ENCODE measurements at places on chromosomes 6 and 20.

DNA sequence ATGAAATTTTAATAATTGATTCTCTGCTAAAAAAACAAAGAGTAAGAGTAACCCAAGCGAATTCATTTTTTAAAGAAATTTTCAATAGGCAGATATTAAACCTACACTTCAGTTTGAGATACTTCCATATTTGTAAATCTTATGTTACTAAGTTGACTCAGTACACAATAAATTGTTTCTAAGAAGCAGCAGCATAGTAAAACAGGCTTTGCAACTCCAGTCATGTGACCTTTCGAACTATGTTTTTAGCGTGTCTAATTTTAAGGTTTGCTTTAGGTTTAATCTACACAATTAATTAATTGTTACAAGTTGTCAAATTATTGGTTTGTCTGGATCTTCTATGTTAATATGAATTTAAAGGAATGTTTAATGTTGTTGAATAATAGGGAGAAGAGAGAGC, 708.9 kb upstream of the CITED2 start:
- DNase-seq = no peak

DNA sequence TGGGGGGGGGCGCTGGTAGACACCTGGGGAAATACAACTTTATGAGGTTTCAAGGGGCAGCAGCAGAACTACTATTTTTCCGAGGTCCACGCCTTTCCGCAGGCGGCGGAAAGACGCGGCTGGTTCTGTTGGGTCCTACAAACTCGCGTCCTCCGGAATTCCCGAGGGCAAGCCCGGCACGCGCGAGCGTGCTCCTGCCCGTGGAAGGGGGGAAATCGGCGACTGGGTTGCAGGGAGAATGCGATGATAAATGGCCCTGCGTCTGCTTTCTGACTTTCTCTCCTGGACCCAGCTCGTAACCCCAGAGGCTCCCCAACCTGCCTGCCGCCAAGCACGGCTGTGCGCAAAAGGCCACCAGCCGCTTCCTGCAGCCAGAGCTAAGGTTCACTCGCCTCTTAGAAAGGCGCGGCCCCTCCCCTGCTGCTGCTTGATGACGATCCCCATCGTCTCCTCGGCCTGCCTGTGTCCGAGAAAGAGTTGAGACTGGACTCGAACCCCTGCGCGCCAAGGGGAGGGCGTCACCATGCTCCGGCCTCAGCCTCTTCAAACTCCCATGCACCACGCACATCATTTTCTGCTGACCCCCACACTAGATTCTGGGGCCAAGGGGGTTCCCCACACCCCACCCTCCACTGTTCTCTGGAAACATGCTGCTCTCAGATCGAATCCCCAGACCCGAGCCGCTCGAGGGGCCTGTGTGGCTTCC, 6.7 kb downstream of the FOXA2 start:
- DNase-seq = no peak

- no peak for DNase-seq
Measured at GRCh38 chr6:128892079-128892478, 9.1 kb downstream of the LAMA2 start.

DNA sequence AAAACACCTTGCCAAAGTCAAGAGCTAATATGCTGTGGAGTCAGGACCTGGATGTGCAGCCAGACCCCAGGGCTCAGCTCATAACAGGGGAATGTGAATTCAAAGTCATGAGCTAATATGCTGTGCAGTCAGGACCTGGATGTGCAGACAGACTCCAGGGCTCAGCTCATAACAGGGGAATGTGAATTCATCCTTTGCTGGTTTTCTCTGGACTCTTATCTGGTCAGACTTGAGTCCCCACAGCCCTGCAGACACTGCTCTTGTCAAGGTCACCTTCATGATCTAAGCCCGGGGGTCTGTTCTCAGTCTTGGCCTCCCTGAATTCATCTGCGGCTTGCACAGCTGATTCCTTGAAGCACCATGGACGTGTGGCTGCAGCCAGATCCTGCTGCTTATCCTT, 19.2 kb upstream of the GGTLC1 start:
- DNase-seq = no peak

- no peak for DNase-seq
Measured at GRCh38 chr6:14212020-14212419, 94.4 kb downstream of the CD83 start.

GRCh38 chr6:122953766-122954165, 42.3 kb upstream of the CLVS2 start:
- DNase-seq = no peak

DNA sequence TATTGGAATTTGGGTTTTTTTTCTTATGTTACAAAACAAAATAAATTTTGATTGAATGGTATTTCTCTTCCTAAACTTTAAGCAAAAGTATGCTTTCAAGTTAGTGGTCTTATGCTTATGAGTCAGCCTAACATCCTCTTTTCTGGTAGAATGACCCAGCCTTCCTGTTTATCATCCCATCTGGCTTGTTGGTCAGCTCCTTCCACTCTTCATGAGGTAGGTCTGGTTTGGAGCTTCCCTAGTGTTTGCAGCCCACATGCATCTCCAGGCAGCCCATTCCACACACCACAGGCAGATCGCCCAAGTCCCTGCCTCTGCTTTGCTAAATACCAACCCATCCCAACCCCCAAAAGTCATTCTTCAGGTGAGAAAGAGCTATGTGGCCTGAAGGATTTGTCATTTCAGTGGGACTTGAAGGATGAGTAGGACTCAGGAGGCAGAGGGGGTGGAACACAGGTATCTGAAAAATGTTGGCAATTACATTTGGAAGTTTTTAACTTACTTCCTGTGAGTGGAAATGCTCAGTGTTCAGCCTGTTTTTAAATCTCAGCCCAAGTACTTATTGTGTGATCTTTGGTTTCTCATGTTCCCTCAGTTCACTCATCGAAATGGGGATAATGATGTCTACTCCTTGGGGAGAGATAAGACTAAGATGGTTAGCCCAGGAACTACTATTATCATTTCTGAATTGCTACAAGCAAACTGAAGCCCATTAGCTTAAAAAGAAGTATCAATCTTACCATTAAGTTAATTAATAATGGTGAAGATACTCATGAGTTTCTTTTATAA, 294.0 kb downstream of the ADGB start:
- peak; percentile 20 for DNase-seq

DNA sequence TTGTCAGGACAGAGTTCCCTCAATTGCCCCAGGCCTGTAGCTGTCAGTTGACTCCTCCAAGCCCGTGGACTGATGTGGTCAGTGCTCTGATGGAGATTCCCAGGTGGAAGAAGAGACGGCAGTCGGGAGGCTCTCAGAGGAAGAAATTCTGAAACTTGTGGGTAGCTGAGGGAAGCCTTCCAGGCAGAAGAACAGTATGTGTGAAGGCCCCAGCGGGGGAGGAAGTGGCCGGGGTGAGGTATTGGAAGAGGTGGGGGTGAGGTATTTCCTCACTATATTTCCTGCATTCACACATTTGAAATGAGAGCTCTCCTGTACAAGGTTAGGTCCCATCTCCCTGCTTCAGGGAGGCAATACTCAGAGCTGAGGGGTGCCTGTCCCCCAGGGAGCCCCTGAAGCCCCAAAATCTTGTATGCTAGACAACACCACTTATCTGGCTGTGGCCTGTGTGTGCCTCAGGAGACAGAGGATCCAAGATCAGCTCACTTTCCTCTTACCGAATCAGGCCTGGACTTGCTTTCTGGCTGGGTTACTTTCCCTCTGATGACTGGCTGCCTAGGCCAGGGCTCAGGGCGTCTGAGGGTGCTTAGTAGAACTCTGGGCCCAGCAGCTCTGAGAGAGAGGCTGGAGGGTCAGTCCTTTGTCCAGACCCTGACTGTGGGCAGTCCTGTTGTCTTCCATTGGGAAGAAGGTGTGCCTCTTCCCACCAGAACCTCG, 49.3 kb upstream of the MYL9 start:
- no peak for DNase-seq

- no peak for DNase-seq
Measured at GRCh38 chr6:153949616-153950015, 89.4 kb upstream of the OPRM1 start.

- no peak for DNase-seq
Measured at GRCh38 chr20:36686504-36686903, 40.5 kb upstream of the SLA2 start.
